Tongue (tissue), 3 donors: ENCODE measurements at places on chromosomes 1 and 21. TPM values are rescaled to one million over a fixed set of nuclear protein-coding genes. Genes with fewer than 3 reads are reported as not detected.

Gene TNFRSF25
- total RNA-seq, result 33.0 TPM

Gene MAP3K7CL
- total RNA-seq, result 88.3 TPM

Gene TNFRSF1B
- total RNA-seq, result 10.7 TPM

Gene LORICRIN
- total RNA-seq, result not detected

Gene LRRC38
- 14.0 TPM for total RNA-seq

Gene F11R
- 30.0 TPM for total RNA-seq

Gene TNNI3K
- total RNA-seq, result 2.7 TPM

Gene ANKRD35
- 13.1 TPM for total RNA-seq

Gene ATP5PF
- 141 TPM for total RNA-seq

Gene PALMD
- total RNA-seq, result 147 TPM
